Epithelial cell of prostate (primary cell): ENCODE measurements at places on chromosomes 3 and 15.

DNA sequence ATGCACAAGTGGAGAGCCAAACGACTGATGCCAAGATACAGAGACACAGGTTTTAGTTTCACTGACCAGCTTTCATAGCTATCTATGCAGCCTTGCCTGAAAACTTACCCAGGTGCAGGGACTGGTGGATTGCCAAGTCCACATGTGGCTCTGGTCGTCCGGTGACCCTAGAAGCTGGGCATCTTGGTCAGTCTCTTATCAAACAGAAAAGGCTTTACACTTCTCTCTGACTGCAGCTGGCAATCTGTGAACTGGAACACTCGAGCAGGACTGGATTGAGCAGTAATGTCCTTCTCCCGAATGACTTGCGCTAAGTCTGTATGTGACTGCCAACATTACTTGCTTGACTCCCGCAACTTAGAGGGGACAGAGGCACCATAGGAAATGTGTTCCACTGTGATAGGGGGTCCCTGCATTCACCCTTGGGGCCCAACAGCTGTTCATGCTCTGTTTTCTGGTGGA, 63.0 kb upstream of the SIAH2 start:
- no peak for DNase-seq

GRCh38 chr3:185813205-185813604, 11.6 kb downstream of the IGF2BP2 start:
- no peak for DNase-seq

GRCh38 chr3:119469418-119470189, 841 bp downstream of the POGLUT1 start:
- DNase-seq: no peak

DNA sequence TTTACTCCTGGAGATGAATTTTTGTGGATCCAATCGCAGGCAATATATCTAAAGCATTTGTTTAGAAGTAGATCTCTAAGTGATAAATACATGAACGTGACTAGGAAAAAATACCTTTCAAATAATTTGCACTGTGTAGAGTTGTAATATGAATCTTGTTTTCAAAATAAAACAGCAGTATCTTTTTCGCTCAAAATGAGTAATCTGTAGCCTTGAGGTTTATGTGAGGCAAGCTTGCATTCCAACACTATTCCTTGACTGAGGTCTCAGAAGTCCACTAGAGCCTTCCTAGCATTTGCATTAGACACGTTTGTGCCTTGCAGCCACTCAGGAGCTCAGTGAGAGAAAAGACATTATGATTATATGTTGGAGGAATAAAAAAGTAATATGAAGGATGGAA, 138.3 kb upstream of the ROBO1 start:
- no peak for DNase-seq

DNA sequence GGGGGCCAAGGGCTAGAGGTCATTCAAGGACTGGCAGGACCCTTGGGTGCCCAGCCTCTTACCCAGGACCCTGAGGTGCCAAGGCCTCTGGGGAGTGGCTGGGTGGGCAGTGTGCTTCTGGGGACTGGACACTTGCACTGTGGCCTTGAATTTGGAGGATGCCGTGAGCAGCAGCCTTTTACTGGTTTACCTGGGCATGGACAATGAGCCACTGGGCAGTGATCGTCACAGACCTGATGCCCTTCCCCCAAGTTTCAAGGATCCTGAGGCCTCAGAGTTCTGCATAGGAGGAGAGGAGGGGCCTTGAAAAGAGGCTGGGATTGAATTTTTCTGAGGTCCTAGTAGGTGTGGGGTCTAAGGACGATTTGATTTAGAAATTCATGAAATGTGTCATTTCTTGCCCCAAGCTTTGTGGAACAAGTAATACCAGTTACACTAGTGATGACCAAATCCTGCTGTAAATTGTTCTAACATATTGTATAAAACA, 146.1 kb upstream of the TPM1 start:
- DNase-seq: peak; percentile 67

DNA sequence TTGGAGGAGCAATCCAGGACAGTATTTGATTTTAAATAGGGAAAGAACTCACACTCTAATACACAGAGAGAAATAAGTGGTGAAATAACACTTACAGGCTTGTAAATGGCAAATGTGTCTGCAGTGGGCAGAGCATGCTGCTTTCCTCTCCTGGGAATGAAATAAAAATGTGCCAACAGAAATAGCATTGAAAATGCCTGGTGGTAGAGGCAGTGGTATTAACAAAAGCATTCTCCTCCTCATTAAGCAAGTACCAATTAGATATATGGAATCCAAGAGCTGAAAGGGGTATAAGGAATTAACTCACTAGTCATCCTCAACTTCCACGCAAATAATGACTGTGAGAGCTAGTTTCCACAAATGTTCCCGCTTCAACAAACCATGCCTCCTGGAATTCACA, 364.1 kb upstream of the KCNMB2 start:
- no peak for DNase-seq
